ENCODE measurements at places on chromosomes 11 and 22.

- DNase-seq: peak; percentile 16
Measured at GRCh38 chr22:41217553-41218157, 12.5 kb downstream of the L3MBTL2 start.

- DNase-seq: no peak
Measured at GRCh38 chr11:36030731-36031281, 86.9 kb downstream of the LDLRAD3 start.

- DNase-seq: no peak
Measured at GRCh38 chr11:131624531-131624930, 254.1 kb downstream of the NTM start.

DNA sequence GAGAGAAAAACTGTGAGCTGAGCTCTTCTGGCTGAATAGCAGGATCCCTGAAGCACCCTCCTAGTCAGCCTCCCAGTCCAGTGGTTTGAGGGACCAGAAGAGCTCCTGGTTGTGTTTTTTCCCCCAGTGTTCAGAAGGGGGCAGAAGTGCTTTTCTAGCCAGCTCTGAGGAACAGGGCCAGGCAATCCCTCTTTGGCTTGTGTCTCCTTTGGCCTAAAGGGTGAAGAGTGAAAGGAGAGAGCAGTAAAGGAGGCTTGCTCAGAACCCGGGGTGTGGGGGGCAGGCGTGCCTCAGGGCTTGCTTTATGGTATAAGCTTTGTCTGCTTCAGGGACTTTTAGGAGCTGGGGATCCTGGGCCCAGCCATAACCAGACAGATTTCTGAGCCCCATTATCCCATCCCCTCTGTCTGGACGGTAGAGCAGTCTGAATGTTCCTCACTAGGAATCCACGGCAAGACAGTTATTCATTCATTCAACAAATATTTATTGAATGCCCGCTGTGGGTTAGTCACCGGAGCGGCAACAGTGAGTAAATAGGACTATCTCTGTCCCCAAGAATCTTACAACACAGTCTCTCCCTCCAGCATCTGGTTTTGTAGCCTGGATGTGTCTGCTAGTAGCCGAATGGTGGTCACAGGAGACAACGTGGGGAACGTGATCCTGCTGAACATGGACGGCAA, 14.5 kb downstream of the ACP2 start:
- no peak for DNase-seq

GRCh38 chr11:29361369-29361768, 655.5 kb downstream of the KCNA4 start:
- no peak for DNase-seq

DNA sequence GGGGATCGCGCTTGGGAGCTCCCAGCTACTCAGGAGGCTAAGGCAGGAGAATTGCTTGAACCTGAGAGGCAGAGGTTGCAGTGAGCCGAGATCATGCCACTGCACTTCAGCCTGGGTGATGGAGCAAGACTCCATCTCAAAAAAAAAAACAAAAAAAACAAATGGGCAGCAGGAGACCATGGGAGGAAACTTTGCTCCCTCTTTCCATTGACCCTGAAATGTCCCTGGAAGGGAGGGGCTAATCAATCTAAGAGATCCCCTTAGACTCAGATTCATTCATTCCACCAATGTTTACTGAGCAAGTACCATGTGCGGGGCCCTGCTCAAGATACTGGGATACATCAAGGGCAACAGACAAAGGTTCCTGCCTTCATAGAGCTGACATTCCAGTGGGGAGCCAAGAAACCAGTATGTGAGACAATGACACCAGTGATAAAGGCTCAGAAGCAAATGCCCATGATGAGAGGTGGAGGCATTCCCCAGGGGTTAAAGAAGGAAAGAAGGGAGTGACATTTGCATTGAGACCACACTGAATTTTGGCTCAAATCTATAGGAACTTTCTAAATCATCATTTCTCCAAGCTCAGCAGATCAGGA, 37.7 kb upstream of the TFIP11 start:
- no peak for DNase-seq

- DNase-seq: no peak
Measured at GRCh38 chr11:13339195-13340153, 61.9 kb downstream of the BMAL1 start.

DNA sequence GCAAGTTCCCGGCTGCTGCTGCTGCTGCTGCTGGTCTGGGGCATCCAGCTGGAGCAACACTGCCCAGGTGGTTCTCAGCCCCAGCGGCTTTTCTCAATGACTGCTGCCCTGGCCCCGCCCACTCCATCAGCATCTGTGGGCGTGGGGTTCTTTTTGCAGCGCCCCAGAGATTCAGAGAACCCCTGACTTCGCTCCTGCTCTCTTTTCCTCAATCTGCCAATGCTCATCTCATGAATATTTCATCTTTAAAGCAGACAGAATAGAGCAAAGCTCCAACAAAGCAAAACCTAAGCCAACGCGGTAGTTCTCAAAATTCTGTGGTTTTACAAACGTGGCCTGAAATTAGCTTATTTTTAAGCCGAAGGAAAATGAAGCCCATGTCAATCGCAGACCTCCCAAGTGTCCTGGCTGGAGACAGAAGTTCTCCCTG, 363.6 kb downstream of the CTTN start:
- no peak for DNase-seq

DNA sequence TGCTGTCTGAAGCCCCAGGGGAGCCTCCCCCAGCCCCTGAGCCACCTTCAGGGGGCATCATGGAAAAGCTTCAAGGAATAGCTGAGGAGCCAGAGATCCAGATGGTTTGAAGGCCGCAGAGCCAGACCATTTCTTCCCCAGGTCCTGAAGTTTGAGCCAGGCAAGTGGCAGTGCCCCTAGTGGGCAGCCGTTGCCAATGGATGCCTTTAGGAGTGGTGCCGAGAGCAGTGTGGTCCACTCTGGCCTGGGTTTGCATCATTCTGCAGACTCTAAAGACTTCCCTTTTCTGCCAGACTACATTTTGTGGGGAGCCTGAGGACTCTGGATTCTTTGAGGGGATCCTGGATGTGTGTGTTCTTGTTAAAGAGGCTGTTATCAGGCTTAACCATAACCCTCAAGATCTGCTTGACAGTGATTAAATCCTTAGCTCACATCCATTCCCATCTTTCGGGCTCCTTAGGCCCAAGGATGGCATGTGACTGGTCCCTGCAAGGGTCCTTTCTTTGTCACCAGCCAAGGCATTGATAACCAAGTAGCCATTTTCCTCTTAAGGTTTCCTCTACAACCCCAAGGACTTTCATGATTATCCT, 13.1 kb downstream of the HINFP start:
- DNase-seq: no peak

- no peak for DNase-seq
Measured at GRCh38 chr22:24995649-24996180, 43.2 kb downstream of the KIAA1671 start.

DNA sequence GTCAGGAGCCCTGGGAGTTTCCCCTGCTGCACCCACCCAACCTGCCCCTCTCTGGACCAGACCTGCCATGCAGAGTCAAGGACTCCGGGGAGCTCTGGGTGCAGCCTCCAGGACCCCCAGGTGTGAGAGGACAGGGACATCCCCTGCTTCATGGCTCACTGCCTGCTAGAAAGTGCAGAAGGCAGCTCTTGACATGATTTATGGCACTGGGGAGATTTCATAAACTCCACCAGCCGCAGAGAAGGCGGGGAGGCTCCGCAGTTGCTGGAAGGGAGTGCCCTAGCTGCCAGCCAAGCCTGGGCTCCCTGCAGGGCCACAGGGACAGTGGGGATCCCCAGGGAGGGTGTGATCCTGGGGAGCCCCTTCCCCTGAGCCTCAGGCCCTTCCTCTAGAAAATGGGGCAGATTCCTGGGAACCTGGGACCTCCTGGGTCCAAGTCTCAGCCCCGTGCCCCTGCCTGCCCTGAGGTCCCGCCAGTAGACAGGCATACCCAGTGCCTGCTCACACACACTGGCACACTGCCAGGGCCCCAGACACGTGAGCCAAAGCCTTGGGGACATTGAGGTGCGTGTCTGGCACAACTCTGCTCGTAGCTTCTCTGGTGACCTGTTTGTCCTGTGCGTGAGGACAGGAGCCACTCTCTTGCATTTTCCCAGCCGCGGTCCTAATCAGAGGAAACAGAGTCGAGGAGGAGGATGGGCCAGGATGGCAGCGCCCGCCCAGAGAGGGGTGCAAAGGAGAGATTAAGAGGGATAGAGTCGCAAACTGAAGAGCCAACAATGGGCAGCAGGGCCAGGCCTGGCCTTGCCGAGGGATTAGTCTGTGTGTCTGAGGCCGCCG, 13.8 kb downstream of the CABP7 start:
- no peak for DNase-seq

DNA sequence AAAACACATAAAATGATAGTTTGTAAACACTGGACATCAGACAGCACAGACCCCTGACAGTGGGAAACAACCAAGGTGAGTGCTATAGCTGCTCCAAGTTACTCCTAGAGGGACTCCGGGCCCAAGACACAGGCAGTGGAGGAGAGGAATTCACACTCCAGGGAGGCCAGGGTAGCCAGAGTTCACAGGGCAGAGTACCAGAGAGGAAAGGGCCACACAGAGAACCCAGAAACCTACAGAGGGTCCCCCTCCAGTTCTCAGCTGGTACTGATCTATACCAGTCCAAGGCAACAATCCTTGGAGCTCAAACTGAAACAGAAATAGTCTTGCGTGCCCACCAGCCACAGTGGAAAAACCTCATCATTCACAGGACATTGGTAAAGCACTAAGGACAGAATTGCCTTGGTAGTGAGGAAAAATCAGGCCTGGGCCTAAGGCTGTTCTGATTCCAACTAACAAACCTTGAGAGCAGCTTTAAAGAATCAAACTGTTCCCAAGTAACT, 7.6 kb downstream of the VPS37C start:
- no peak for DNase-seq

GRCh38 chr22:35430897-35431322, 31.0 kb downstream of the MCM5 start:
- peak; percentile 51 for DNase-seq
